Tibial nerve (tissue), 4 donors: ENCODE measurements at places on chromosomes 3 and 15. TPM values are rescaled to one million over a fixed set of nuclear protein-coding genes. Genes with fewer than 3 reads are reported as not detected.

GRCh38 chr3:66483006-66483405 lies 17.8 kb downstream of the LRIG1 start:
- peak; percentile 47 for DNase-seq

DNA sequence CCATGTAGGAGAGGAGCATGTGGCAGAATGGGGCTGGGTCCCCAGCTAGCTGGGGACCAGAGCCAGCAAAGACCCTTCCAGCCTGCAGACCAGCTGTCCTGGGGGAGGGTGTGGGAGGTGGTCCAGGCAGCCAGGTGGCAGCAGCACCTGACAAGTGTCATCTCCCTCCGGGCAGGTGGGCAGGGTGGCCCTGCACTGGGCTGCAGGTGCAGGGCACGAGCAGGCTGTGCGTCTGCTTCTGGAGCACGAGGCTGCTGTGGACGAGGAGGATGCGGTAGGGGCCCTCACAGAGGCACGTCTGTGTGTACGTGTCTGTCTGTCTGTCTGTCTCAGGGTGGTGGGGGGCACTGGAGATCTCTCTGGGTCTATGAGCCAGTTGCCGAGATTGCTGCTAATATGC lies 5.5 kb downstream of the ANKDD1A start:
- no peak for DNase-seq

DNA sequence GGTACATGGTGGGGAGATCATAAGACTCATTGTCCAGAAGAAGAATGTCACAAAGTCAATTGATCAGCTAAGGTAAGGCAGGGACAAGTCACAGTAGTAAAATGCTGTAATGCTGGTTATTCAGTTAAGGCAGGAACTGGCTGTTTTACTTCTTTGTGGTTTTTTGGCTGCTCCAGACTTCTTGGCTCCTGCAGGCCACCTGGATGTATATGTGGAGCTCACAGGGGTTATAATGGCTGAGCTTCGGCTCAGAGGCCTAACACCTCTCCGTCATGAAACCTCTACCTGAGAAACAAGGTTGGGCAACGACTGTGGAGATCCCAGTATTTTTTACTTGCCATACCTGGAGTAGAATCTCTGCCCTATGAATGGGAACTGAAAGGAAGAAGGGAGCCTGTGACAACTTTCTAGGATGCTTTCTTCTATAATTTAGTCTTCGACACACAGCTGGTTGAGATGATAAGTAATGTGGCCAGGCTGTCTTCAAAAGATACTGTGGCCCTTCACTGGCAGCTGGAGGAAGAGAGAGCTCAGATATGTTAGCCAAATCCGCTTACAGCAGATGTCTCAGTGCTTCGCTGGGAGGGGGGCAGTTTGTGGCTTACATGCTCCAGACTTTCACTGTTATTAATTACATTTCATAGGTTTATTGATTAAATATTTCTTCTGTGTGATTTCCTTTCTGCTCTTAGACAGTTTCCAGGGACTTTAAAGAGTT lies 887.8 kb downstream of the IGSF11 start:
- DNase-seq, result no peak

The UROC1 gene
- total RNA-seq, result not detected
